Psoas muscle (tissue), 8 donors: ENCODE measurements at places on chromosomes 1 and 21. TPM values are rescaled to one million over a fixed set of nuclear protein-coding genes. Genes with fewer than 3 reads are reported as not detected.

DNA sequence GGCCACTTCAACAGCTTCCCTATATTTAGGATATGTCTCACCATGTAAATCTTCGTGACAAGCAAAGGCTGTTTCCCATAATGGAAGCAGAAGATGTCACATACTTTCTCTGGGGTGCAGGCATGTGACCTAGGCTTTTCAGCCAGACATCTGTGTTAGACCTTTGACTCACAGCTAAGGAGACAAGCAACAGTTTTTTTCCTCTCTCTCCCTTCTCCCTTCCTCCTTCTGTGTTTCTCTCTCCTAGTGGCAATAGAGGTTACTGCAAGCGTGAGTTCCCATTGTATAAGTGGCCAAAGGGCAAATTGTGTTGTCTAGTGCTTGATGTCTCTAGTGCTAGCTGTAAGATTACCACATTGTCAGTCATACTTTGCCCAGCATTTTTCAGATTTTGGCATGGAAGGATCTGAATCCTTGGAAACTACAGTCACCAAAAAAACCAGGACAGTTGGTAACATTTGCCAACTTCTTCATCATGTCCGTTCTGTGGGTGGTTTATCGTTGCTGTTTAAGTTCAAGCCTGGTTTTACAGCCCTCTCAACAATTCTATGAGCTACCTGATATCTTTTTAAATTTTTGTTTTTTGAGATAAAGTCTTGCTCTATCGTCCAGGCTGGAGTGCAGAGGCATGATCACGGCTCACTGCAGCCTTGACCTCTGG is 44.4 kb upstream of the RABGAP1L start:
- DNase-seq: no peak

DNA sequence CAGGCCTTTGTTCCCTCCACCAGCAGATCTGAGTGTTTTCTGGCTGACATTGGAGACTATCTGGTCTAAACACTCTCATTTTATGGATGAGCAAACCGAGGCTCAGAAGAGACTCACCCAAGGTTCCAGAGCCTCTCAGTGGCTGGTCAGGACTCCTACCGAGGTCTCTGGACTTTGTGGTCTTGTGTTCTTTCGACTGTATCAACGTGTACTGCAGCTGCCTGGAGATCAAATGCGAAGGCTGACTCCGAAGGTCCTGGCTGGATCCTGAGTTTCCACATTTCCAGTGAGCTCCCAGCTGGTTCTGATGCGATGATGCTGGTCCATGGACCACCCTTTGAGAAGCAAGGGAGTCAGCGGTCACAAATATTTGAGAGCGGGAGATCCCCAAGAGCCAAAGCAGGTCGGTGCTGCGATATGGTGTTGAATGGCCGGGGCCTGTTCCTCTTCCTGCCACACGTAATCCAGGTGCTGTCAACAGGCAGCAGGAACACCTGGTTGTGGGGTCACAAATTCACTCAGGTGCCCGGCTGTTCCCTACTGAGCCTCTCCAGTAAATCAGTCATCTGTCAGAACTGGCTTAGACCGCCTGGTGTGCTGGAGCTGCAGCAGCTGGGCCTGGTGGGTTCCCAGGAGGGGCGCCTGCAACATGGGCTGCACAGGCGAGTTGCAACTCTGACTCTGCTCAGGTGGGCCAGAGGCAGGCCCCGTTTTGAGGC is 94.8 kb upstream of the USP24 start:
- DNase-seq: no peak

GRCh38 chr21:40291560-40291959 is 424.3 kb downstream of the PCP4 start:
- DNase-seq: no peak

GRCh38 chr1:94329986-94330385 is 88.2 kb upstream of the ABCD3 start:
- DNase-seq: no peak

GRCh38 chr1:108817016-108817415 is 39.9 kb downstream of the AKNAD1 start:
- DNase-seq: peak; percentile 52

GRCh38 chr1:2135441-2135841 is 59.1 kb downstream of the FAAP20 start:
- DNase-seq: peak; percentile 35

DNA sequence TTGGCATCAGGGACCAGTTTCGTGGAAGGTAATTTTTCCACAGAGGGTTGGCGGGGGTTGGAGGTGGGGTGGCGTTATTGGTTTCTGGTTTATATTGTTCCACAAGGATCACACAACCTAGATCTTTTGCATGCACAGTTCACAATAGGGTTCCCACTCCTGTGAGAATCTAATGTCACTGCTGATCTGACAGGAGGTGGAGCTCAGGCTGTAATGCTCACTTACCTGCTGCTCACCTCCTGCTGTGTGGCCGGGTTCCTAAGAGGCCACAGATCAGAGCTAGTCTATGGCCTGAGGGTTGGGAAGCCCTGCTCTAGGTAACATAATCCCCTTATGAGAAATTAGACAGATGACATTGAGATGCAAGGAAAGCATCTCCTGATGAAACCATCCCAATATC is 12.6 kb downstream of the GBP5 start:
- DNase-seq: no peak

DNA sequence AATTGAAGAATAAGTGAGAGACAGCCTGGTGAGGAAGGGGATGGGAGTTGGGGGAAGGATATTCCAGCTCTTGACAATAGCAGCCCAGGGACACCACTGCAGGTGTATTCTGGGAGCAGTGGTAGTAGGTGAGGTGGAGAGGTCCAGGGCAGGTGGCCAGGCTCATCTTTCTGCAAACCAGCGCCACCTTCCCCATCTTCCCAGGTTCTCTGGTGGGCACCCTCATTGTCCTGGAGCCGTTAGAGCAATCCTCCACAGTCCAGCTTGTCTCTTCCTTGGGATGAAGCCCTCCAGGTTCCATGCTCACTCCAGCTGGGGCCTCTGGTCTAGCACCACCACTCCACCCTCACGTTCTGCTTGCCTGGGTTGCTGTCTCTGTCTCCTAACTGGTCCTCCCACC is 97.0 kb downstream of the IER5 start:
- no peak for DNase-seq

- DNase-seq: no peak
Measured at GRCh38 chr1:184387069-184387475, 243 bp downstream of the C1orf21 start.

- DNase-seq: no peak
Measured at GRCh38 chr21:32653326-32653901, 41.2 kb upstream of the CFAP298 start.

DNA sequence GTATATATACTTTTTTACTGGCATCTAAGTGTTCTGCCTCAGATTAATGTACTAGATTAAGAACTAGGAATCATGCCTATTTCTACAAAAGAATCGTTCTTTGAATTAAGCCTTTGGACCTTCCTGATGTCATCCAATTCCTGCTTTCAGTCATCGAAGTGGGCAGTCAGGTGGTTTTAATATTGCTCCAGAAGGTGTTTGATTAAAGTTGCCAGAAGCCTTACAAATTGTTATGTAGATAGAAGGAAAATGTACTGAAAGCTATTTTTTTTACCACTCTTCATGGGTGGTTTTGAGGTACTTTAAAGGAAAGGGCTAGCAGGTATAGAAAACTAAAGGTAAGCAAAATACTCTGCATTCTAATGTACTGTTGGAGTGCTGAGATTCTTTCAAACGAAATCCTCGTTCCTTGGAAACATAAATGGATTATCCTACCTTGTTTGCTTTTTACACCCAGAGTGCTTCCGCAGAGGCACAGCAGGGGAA is 716 bp downstream of the CTBS start:
- DNase-seq: no peak

DNA sequence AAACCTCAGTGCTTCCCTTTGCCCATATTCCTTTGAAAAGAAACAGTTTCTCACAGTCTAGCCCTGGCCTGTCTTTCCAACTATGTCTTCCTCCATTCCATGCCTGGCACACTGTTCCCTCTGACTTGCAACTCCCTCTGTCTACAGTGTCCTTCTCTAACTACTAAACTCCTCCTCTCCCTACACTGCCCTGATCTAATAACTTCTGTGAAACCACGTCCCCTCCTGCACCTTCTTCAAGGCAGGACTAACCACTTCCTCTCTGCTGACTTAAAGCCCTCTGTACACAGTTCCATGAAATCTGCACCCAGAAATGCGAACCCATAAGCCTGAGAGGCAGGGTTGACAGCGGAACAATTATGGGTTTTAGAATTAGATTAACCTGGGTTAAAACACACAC is 62.2 kb upstream of the ATP1B1 start:
- DNase-seq: no peak

- DNase-seq: peak; percentile 6
Measured at GRCh38 chr21:45390121-45390751, 14.7 kb upstream of the COL18A1 start.

- no peak for DNase-seq
Measured at GRCh38 chr1:3348196-3348865, 106.1 kb upstream of the ARHGEF16 start.

- DNase-seq: peak; percentile 49
Measured at GRCh38 chr1:207069858-207070506, 16.9 kb downstream of the PFKFB2 start.

DNA sequence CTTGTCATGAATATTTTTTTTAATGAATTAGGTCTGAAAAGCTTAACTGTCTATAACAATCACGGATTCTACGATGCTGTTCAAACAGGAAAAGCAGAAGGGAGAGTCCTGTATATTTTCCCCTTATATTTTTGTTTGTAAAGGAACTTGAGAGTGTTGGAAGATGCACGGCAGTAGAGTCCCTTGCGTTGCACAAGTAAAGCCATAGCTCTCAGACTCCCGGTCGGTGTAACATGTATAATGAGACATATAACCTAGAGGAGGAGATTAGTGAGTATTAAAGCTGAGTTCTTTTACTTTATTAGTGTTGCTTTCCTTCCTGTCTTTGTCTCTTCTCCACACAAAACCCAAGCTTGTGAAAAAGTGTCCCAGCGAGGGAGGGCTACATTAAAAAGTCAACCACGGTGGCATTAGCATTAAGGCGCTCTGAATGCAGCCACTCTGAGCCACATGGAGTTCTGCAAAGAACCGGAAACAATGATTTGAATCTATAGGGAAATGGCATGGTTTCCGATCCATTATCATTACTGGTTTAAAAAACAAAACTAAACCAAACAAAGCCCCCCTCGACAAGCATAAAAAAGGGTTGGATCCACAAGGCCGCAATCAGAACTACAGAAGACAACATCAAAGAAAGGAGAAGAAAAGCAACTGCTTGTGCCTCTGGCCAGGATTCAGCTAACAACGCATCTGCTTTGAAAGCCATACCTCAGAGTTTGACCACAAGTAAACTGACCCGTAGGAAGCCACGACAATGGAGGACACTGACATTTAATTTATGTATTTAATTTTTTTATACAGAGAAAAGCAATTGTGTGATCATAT is 356.8 kb downstream of the LMO4 start:
- DNase-seq: no peak

GRCh38 chr1:184002071-184002470 is 35.5 kb downstream of the COLGALT2 start:
- no peak for DNase-seq

DNA sequence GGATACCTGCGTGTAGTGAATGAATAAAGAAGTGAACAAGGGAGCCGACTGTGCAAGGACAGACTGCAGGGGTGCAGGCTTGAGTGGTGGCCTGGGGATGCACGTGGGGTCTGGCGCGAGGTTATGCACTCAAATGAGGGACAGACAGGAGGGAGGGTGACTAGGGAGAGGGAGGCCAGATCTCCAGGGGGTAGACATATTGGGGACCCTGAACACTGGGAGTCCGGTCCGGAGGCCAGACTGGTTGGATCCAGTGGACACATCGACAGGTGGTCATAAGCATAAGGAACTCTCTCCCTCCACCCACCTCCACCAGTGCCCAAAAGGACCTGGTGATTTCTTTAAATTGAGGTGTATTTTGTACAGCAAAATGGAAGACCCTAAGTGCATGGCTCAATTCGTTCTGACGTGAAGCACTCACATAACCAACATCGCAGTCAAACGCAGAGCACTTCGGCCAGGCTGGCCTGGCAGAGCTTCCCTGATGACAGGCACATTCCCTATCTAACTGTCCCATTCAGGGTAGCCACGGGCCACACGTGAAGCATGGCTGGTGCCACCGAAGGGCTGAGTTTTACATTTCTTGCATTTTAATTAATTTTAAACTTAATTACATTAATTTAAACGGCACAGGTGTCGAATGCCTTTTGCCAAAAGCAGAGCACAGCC is 14.0 kb downstream of the WNT3A start:
- DNase-seq: peak; percentile 26

The ANKRD35 gene
- 4.4 TPM for total RNA-seq

The UMODL1 gene
- not detected for total RNA-seq

The SERINC2 gene
- total RNA-seq: 50.7 TPM

The HUNK gene
- total RNA-seq: 0.10 TPM

The GNG12 gene
- 25.1 TPM for total RNA-seq
